SK-MEL-5 (cell line): ENCODE measurements at places on chromosomes 7 and 10.

GRCh38 chr10:86360657-86361056, 5.9 kb downstream of the GRID1 start:
- DNase-seq = no peak

DNA sequence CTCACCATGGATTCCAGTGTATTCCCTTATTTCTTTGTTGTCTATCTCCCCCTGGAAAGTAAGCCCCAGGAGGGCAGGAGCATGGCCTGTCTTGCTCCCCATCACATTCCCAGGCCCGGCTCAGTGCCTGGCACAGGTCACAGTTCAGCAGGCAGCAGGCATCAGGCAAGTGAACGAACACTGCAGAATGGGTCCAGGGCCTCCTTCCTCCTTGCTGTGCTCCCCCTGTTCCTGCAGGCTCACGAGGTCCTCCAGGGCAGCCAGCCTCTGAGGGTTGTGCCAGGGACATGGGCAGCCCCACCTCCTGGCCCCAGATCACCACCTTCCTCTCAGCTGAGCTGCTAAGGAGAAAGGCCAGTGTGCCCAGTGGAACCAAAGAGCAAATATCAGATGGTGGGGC, 41.8 kb downstream of the PDLIM1 start:
- no peak for DNase-seq

GRCh38 chr10:29412485-29412884, 123.6 kb downstream of the LYZL1 start:
- DNase-seq = peak; percentile 5

DNA sequence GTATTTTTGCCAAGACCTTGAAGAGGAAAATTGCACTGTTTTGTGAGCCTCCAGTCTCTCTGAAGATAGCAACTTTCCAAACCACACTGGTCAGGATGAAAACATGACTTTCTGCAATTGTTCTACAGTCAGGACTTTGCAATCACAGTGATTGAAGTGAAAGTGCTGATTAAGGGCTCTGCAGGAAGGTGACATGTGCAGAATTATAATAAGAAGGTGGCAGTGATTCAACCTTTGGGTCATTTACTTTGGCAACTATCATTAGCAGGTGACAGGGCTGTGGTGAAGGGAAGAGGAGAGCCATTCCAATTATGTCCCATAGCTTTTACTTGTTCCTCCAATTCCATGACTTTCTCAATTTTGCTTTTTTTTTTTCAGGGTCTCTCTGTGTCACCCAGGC, 350.0 kb upstream of the FZD8 start:
- DNase-seq = no peak

- DNase-seq = no peak
Observed at GRCh38 chr7:29483219-29484104, 80.2 kb upstream of the PRR15 start.

DNA sequence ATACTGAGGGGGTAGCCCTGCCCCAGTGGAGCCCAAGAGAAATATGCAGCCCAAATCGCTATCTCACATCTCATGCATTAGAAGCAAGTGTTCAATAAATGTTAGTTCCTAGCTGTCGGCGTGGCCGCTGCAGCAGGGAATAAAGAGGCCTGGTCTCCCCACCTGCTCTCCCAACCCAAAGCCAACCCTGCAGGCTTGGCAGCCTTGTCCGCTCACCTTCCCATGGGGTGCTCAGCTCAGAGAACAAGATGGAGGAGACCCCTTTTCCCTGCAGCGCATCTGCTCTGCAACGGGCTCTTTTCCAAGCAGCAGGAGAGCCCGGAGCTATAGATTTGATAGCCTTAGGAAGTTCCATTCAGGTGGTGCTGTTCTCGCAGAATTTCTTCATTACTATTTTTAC, 12.0 kb upstream of the DOCK1 start:
- no peak for DNase-seq

- no peak for DNase-seq
Observed at GRCh38 chr7:50327443-50327842, 22.9 kb downstream of the IKZF1 start.

GRCh38 chr7:150923196-150923595, 54.9 kb downstream of the KCNH2 start:
- no peak for DNase-seq

- DNase-seq = peak; percentile 21
Observed at GRCh38 chr7:29622335-29623265, 59.0 kb downstream of the PRR15 start.
